Astrocyte (in vitro differentiated cells and primary cell): ENCODE measurements at places on chromosomes 7 and 10. TPM values are rescaled to one million over a fixed set of nuclear protein-coding genes. Genes with fewer than 3 reads are reported as not detected.

- DNase-seq, result no peak
These were observed 85.0 kb upstream of the KIF5B start for GRCh38 chr10:32141018-32141807.

Gene GNGT1
- total RNA-seq, result not detected in 2 replicates

Gene CPA2
- total RNA-seq, result not detected in 2 replicates

- peak; percentile 96 for DNase-seq
These were observed at the start of the genes CDNF, HSPA14 and MSANTD7 for GRCh38 chr10:14837757-14838581. TSS of gene CDNF (minus strand) at chr10:14838037. CDS start at chr10:14837946, 91 bp downstream. TSS of gene HSPA14 (plus strand) at chr10:14838306. CDS start at chr10:14838403, 97 bp downstream. TSS of gene MSANTD7 (plus strand) at chr10:14838306. CDS start at chr10:14842285, 3,979 bp downstream.

- peak; percentile 93 for DNase-seq
These were observed 40.9 kb upstream of the MET start for GRCh38 chr7:116630932-116631671.

Gene TBXAS1
- 0.99 and 1.1 TPM in 2 replicates for total RNA-seq

Gene VIM
- total RNA-seq, result 5,172 and 5,400 TPM in 2 replicates

Gene NYAP1
- 2.5 and 2.6 TPM in 2 replicates for total RNA-seq

- no peak for DNase-seq
These were observed 14.4 kb upstream of the MYL7 start for GRCh38 chr7:44155191-44156185.

- DNase-seq, result no peak
These were observed 355.3 kb downstream of the FGFR2 start for GRCh38 chr10:121242741-121243608.

- no peak for DNase-seq
These were observed 11.2 kb upstream of the EPHA1 start for GRCh38 chr7:143419880-143420279.

Gene FIGNL1
- 8.8 and 10.0 TPM in 2 replicates for total RNA-seq

GRCh38 chr10:124172181-124172916 is 79.0 kb upstream of the CHST15 start:
- no peak for DNase-seq

Gene UCMA
- not detected in 2 replicates for total RNA-seq

DNA sequence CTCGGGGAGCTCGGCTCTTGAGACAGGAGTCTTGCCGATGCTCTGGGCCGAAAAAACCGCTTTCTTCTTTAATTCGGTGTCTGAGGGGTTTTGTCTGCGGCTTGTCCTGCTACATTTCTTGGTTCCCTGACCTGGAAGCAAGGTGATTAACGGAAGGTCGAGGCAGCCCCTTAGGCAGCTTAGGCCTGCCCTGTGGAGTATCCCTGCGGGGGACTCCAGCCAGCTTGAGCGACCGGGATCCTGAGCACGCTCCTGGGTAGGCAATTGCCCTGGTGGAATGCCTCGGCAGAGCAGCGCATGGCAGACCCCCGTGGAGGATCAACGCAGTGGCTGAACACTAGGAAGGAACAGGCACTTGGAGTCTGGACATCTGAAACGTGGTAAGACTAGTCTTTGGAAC is 30.5 kb upstream of the GHITM start:
- DNase-seq, result no peak

- no peak for DNase-seq
These were observed 27.7 kb downstream of the CNPY1 start for GRCh38 chr7:155518633-155519032.

DNA sequence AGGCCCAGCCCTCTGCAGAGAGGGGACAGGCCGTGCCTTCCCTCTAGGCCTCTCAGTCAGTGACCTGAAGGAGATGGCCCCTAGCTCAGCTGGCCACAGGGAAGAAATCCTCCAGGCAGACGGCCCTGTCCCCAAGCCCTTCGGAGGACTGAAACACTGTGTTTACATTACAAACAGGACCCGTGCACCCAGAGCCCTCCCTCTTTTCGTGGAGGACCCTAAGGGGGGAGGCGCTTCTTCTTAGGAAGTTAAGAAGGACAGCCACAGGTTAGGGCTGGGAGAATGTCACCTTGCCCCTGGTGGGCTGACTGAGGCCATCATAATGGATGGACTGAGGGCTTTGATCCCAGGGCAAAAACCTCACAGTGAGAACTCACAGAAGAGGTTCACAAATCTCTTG is 154.9 kb downstream of the SLIT1 start:
- no peak for DNase-seq

DNA sequence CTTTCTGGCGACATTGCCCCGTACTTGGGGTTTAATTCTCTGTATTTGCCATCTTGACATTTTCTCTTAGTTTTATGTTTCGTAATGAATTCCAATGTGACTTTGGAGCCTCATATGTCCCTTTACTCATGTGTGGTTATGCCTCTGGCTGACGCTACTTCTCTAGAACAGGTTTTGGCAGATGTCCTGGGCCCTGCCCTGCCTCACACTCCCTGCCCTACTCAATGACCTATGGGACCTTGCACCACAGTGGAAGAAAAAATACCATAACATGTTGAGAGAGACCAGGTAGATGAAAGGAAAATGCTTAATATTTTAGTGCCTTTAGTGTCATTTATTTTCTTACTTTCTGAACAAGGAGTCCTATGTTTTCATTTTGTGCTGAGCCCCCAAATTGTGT is 400.5 kb downstream of the TFEC start:
- no peak for DNase-seq

- peak; percentile 33 for DNase-seq
These were observed 8.1 kb upstream of the CUZD1 start for GRCh38 chr10:122853665-122854313.

- peak; percentile 80 for DNase-seq
These were observed 21.3 kb downstream of the PTPRE start for GRCh38 chr10:127928021-127928806.

DNA sequence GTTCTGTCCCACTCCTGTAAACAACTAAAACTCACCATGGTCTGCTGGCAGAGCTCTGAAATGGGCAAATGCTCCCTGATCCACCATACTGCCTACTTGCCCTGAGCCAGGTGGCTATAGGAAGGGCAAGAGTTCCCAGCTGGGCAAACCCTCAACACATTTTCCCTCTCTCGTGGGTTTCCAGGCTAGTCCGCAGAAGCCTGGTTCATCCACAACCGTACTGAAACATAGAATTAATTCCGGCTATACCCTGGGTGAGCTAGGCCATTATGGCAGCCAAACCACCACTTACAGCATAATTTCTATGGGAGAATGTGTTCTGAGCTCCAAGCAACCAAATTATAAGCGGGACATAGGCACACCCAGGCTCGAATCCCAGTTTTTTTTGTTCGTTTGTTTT is 20.1 kb upstream of the DDIT4 start:
- DNase-seq, result no peak

DNA sequence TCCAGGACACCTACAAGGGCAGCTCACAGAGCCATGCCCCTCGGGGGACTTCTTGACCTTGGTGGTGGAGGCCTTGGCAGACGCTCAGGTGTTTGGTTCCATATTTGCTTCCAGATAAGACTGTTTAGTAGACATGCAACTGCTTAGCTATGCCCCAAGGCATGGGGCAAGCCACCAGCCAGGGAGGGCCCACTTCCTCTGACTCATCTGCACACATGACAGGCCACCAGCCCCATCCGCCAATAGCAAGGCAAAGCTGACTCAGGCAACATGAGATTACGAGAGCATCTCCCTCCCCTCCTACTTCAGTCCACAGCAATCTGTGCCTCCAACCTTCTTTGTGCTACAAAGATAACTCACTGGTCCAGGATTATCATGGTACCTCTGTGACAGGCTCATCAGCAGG is 54.9 kb downstream of the KCNMA1 start:
- peak; percentile 64 for DNase-seq

GRCh38 chr7:117091721-117092120 is 138.4 kb downstream of the ST7 start:
- DNase-seq, result no peak

GRCh38 chr7:39733881-39734632 is 110.7 kb downstream of the RALA start:
- DNase-seq, result peak; percentile 94

DNA sequence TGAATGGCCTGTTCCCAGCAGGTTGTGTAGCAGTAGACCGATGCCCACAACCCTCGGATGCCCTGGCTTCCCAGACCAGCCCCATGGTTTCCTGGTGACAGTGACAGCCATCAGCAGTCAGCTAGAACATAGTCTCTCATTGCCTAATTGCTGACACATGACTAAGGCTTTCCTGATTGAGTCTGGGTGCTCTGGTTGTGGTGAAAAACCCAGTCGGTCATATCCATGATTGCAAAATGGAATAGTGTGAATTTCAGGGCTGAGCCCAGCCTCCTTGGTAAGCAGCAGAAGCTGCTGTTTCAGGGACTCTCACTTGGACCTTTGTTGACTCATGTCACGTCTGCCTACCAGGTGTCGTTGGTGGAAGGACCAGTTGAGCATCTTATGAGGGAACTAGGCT is 36.6 kb downstream of the POR start:
- no peak for DNase-seq

DNA sequence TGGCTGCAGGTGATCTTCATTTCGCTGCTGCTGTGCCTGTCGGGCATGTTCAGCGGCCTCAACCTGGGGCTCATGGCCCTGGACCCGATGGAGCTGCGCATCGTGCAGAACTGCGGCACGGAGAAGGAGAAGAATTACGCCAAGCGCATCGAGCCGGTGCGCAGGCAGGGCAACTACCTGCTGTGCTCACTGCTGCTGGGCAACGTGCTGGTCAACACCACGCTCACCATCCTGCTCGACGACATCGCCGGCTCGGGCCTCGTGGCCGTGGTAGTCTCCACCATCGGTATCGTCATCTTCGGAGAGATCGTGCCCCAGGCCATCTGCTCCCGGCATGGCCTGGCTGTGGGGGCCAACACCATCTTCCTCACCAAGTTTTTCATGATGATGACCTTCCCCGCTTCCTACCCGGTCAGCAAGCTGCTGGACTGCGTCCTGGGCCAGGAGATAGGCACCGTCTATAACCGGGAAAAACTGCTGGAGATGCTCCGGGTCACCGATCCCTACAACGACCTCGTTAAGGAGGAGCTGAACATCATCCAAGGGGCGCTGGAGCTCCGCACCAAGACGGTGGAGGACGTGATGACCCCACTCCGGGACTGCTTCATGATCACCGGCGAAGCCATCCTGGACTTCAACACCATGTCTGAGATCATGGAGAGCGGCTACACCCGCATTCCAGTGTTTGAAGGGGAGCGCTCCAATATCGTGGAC is 1.3 kb downstream of the CNNM2 start:
- no peak for DNase-seq

DNA sequence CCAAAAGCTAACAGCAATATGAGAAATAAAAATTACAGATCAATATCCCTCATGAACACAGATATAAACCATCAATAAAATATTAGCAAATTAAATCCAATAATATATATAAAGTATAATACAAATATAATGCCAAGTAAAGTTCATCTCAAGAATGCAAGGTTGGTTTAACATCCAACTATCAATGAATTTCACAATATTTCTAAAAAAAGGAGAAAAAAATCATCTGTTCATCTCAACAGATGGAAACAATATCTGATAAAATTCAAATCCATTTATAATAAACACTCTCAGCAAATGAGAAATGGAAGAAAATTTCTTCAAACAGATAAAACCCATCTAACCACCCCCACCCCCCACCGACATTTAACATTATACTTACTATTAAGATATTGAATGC is 86.9 kb downstream of the SIRT1 start:
- DNase-seq, result no peak
